Colonic mucosa (tissue), 4 donors: ENCODE measurements at places on chromosomes 11 and 22. TPM values are rescaled to one million over a fixed set of nuclear protein-coding genes. Genes with fewer than 3 reads are reported as not detected.
A peak's percentile ranks its signal among the peaks of the same experiment; 100 is the strongest.

DNA sequence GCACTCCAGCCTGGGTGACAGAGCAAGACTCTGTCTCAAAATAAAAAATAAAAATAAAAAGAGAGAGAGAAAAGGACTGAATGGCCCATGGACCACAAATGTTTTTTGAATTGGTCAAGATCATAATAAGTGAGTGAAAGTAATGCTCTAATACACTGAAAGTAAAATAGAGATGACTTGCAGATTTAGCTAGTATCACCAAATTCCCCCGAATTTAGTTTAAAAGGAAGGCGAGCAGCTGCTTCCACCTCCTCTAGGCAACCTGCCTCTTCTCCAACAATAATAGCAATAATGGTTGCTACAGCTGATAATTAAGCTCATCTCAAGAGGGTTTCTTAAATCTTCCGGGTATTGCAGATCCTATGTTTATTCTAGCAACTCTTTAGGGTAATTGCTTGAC lies 36.8 kb downstream of the CELF1 start:
- DNase-seq = no peak

DNA sequence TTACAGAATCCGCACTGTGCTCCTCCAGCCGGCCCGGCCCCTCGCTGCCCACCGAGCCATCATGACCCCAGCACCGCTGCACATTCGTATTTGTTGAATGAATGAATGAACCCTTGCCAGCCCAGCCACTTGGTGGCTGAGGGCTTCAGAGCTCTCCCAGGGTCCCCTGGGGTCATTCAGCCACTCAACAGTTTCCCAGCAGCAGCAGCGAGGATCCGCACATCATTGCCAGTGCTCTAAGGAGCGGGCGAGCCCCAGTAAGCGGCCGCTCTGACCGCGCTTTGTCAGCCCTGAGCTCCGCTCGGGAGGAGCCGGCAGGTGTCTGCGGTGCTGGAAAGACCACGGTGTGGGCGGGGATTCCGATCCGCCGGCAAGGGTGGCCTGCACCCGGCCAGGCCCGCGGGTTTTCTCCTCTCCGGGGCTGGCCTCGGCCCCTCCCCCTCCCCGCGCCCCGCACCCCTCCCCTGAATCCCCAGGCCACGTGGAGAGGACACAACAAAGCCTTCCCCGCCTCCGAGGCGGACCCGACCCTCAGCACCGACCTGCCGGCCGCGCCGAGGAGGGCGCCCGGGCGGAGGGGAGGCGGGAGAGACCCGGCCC lies 563 bp downstream of the BID start:
- peak; percentile 59 for DNase-seq

The MUC5AC gene
- total RNA-seq = 0.03 TPM

DNA sequence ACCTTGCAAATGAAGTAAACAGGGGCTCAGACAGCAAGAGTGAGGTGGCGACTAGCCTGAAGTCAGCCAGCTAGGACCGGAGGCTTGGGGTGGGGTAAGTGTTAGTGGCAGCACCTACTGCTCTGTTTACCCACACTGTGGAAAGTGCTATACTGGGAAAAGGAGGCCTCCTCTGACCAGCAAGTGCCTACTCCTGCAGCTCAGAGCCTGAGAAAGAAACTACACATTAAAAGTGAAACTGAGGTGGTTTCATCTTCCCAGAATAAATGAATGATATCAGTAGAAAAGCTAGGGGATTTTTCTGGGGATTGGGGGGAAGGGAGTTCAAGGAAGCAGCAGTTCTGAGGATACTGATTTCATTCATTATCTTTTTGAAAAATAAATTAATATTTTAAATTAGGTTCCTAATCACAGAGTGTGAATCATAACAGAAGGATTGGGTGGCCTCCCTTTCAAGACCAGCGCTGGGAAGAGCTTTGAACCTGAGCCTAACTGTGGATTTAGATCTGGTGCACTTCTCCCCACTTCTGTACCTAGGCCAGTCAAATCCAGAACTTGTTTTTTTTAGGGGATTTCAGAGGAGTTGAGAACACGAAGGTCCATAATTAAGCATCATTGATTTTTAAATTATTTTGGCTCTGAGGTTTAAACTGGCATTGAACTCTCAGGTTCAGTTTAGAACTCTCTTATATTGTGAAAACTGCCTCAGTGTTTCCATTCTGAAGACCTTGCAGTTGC lies 48.1 kb upstream of the GRAMD1B start:
- no peak for DNase-seq

DNA sequence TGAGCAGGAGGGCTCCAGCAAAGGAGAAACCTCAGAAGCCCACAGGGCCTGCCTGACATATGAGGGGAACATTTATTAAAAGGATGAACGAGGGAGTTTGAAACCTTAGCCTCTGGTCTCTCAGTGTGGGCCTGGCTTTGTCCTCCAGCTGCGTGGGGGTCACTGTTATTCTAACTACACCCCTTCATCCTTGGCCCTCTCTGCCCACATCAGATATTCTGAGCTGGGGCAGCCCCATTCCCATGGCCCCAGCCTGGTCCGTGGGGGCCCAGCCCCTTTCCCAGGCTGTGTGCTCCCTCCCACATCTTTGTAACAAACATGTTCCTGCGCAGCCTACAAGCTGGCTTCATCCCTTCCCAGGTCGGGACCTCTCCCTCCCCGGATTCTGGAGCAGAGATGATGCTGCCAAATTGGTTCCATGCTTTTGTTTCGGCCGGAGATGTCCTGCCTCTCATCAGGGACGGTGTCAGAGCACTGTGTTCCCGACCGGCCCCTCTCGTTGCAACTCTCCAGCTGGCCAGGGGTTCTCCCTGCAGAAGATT lies 4.0 kb downstream of the FXYD6 start:
- no peak for DNase-seq

- no peak for DNase-seq
Measured at GRCh38 chr11:131629925-131630540, 259.6 kb downstream of the NTM start.

The C22orf31 gene
- total RNA-seq = not detected
